Activated naive CD4-positive, alpha-beta T cell (primary cell): ENCODE measurements at places on chromosomes 2 and 18.

DNA sequence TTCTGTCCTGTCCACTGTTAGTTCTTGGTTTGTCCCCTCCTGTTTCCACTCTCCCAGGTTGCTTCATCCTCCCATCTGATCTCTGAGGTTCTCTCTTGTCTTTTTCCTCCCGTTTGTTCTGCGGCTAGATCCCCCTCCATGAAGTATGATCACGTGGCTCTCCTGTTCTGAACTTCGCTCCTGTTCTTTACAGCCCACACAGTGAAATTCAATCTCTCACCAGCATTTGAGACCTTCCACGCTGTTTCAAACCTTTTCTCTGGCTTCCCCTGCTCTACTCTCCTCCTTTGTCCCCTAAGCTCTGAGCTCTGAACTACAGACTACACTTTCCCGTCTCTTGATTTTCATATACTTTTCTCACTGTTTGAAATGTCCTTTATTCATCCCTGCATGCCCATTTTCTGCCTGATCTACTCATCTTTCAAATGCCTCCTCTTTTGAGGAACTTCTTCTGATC is 83.5 kb downstream of the OSBPL6 start:
- no peak for DNase-seq

DNA sequence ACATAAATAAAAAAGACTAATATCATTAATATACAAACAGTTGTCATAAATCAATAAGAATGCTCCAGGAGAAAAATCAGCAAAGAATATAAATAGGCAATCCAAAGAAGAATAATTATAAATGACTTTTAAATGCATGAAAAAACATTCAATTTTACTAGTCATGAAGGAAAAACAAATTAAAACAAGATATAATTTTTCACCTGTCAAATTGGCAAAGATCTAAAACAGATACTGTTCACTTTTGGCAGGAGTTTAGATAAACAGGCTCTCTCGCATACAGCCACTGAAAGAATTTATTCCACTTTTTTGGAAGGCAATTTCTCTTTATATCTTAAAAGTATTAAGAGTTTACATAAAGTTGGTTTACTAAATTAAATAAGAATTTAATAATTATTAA is 176.8 kb upstream of the SETBP1 start:
- no peak for DNase-seq

DNA sequence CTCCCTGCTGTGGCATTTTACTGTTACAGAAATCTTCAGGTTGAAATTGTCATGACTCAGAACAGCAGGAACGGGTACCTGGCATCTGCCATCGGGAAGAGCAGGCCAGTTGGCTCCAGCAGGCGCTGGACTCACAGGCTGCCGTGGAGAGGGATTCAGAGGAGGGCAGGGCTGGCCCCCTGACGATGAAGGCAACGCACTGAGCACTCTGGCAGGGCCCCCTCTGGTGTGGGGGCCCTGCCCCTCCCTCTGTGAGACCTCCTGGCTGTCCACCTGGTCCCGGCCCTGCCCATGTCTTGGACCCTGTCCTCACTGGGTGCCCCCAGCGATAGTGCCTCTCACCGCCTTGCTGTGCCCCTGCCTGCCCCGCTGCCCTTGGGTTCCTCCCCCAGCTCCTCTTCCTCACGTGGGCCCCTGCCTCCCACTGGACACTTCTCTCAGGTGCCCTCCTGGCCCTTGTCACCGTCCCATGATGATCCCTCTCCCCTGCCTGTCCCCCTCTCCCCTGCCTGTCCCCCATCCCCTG is 23.3 kb upstream of the ALLC start:
- no peak for DNase-seq

DNA sequence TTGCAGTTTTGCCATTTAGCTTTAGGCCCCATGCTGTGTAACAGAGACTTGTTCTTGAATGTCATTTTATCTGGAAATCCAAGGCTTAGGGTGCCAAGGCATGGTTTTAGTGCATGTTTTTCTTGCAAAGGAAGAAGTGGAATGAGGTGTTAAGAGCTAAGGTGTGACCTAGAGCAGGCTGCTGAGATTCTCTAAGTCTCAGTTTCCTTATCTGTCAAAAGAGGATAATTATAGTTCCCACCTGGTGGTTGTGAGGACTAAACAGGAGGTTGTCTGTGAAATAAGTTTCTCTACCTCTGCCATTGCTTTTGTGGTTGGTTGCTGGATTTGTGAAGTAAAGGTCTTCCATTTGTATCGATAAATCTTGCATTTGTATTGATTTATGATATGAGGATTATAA is 82.0 kb downstream of the TANC1 start:
- no peak for DNase-seq

DNA sequence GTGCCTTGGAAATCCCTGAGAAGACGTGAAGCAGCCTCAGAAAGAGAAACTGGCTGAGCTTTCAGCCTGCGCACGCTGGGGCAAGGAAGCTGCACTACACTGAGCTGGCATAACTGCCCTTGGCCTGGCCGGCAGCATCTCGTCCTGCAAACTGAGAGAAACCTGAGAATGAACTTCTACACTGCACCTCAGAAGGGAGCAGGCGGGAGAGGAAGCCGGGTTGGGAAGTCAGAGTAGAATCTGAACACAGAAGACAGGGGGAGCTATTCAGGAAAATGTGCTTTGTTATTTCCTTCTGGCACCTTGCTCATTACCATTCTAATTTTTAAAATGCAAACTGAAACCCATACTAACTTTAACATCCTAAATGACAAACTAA is 70.9 kb downstream of the ZEB2 start:
- DNase-seq, result no peak

- no peak for DNase-seq
Measured at GRCh38 chr2:172512810-172513523, 42.9 kb upstream of the PDK1 start.

DNA sequence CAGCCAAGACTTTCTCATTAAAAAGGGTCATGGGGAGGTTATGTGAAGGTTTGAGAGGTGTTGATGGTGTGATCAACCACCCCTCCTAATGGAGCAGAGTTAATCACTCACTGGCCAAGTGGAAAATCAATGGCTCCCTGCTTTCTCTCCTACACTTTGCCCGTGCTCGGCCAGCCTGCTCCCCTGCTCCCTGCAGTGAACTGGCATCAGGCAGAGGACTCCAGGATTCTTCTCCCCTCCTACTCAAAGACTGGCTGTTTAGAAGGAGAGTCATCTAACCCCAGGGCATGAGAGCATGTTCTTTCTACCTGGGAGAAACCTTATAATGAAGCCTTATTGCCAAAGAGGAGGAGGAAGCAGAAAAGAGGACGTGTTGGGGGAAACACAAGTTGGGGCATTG is 74.9 kb downstream of the SGPP2 start:
- DNase-seq, result no peak

DNA sequence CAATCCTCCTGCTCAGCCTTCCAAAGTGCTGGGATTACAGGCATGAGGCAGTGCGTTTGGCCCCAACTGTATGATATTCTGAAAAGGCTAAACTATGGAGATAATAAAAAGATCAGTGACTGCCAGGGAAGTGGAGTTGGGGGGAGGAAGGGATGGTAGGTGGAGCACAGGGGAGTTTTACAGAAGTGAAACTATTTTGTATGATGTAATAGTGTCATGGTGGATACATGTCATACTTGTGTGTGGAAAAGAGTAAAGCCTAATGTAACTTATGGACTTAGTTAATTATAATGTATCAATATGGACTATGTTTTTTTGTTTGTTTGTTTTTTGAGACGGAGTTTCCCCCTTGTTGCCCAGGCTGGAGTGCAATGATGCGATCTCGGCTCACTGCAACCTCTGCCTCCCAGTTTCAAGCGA is 2.9 kb upstream of the GGCX start:
- DNase-seq, result no peak

GRCh38 chr2:64291181-64291580 is 147.0 kb upstream of the PELI1 start:
- DNase-seq, result no peak

DNA sequence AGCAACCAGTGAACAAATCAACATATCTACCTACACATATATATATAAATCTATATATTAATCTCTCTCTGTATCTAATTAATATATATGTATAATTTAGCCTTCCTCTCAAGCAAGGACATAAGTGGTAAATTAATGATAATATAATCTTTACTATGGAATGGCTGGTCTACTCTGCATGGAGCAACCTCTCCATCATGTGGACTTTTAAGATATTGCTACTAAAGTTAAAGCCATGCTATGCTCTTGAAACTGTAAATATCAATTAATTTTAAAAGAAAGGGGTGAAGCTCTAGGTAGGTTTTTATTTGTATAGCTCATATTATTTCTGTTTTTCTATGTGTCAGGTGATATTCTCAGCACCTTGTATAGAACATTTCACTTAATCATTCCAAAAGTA is 147.0 kb downstream of the PPP1R1C start:
- DNase-seq, result no peak

GRCh38 chr2:112010751-112011150 is 44.3 kb upstream of the TMEM87B start:
- DNase-seq, result no peak

DNA sequence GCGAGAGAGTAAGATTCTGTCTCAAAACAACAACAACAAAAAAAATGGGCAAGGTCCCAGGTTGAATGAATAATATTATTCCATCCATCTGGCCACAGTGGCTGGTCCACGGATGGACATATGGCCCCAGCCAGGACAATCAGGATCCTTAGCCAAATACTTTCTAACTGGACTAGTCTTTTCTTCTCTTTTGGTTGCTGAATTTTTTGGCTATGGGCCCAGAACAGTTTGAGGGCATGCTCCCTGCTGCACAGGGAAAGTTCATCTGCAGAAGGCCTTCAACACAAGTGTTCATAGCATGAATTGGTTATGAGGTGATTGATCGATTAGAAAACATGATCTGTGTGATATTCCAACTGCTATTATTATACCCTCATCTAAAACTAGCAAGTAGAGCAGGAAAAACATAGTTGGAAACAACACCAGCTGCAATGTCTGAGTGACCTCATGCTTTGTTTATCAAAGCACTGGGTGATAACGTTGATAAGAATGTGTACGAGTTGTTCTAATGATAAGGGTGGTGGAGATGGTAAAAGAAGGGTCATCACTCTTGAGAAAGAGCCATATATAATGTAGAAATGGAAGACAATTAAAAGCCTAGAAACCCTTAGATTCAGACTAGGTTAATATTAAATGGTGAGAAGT is 47.8 kb upstream of the RNF103 start:
- no peak for DNase-seq

GRCh38 chr18:9474108-9474982 is 968 bp upstream of the RALBP1 start:
- DNase-seq, result no peak

DNA sequence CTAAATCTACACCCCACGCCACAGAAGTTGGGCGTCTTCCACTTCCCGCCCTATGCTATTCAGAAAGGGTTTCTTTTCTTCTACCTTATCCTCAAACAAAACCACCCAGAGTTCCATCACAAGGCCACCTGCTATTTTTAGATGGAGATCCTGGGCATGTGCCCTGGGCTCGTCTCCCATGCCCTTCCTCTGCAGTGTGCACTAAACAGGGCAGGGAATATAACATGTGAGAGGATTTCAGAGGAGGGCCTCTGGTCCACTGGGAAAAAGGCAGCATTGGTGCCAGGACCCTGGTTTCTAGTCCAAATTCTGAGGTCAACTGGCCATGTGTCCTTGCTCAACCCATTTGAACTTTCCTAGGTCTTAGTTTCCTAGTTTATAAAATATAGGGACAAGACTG is 320.0 kb downstream of the NCKAP5 start:
- no peak for DNase-seq

DNA sequence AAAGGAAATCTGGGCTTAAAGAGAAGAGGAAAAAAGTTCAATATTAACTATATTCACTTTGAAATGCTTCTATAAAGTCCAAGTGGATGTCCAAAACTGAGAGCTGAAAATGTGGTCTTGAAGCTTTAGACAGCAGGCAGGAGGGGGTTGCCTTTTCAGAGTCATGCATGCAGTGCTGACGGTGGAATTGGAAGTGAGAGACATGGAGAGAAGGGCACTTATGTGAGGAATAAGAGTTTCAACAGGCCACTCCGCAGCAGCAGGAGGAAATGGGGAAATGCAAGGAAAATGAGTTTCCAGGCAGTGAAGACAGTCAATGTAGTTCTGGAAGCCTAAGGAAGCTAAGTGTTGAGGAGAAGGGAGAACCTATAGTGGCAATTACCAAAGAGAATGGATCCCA is 33.0 kb upstream of the LRRC30 start:
- no peak for DNase-seq

DNA sequence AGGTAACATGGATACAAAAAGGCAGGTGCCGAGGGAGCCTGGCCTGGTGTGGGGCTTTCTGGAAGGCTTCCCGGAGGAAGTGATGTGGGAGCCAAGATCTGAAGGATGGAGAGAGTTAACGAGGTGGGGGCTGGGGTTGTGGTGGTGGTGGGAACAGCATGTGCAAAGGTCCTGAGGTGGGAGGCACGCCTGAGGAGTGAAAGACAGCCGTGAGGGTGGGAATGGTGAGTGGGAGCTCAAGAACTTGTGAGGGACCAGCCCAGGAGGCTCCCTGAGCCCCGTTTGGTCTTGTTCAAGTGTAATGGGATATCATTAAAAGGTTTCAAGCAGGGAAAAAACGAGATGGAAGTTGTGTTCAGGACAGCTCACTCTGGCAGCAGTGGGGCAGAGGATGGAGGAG is 35.2 kb downstream of the TRPM8 start:
- no peak for DNase-seq

DNA sequence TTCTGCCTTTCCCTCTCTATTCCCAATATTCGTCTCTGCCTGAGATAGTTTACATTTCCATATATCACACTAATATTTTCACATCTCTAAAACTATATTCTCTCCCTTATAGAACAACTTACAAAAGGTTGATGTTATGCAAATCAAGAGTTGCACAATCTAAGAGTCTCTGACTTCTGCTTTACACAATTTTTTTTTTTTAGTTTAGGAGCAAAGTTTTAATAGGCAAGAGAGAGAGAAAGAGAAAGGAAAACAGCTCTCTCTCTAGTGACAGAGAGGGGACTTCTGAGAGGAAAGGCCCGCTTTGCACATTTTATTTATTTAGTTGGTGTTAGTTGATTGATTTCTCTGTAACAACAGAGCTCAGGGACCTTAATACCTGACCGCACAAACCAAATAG is 380.2 kb downstream of the TXNL1 start:
- no peak for DNase-seq

GRCh38 chr2:71705171-71705960 is 252.0 kb downstream of the DYSF start:
- no peak for DNase-seq

DNA sequence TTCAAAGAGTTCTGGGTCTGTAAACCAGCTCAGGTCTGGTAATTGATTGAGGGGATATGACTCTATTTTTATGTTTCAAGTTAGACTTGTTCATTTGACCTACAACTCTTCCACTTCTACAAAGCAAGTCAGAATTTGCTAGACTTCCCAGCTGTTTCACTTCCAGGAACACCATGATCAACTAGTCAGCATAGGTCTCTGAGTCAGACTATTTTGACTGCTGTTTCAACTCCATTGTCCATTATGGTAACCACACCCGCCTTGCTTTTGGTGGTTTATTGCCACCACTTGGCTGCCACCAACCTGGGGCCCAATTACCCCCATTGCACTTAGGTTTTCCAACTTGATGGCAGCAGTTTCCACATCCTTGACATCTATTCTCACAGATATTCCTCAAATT is 116.6 kb downstream of the LAMA3 start:
- no peak for DNase-seq

- DNase-seq, result no peak
Measured at GRCh38 chr2:224333726-224334482, 68.0 kb downstream of the FAM124B start.
